RKO (cell line): ENCODE measurements at places on chromosomes 4 and X.
A peak's percentile ranks its signal among the peaks of the same experiment; 100 is the strongest.

- DNase-seq, result no peak
Observed at GRCh38 chr4:76801621-76802235, 96.2 kb downstream of the SOWAHB start.

GRCh38 chr4:145731028-145731427, 51.1 kb downstream of the C4orf51 start:
- no peak for DNase-seq

DNA sequence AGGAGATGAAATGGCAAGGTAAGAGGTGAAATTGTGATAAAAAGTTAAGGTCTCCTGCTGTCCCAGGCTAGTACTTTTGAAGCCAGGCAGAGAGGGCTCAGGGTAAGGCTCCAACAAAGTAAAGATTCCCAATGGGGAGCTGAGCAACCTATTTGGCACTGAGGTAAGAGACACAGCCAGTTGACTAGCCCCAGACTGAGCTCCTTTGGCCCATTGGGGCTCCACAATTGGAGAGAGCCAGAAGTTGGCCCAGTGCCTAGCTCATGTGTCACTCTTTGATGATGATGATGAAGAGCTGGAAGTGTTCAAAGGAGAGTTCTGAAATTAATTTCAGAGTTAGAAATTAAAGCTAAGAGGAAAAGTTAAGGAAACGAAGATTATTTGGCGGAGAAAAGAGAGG, 94.6 kb downstream of the RLIM start:
- no peak for DNase-seq

DNA sequence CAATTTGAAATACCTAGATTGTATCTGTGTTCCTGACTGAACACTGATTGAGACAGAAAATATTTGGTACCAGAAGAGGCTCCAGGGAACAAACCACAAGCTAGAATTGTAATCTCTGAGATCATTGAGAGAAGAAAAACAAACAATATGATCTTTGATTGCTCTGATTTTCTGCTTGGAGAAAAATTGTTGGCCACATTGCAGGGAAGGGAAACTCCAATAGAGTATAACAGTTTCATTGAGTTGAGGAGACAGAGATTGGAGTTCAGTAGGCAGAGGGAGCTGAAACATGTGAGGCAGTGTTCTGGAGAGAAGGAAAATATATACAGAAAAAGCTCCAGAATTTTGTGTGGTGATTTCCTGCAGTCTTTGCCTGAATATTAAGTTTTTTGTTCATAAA, 158.2 kb downstream of the C4orf33 start:
- DNase-seq, result no peak

DNA sequence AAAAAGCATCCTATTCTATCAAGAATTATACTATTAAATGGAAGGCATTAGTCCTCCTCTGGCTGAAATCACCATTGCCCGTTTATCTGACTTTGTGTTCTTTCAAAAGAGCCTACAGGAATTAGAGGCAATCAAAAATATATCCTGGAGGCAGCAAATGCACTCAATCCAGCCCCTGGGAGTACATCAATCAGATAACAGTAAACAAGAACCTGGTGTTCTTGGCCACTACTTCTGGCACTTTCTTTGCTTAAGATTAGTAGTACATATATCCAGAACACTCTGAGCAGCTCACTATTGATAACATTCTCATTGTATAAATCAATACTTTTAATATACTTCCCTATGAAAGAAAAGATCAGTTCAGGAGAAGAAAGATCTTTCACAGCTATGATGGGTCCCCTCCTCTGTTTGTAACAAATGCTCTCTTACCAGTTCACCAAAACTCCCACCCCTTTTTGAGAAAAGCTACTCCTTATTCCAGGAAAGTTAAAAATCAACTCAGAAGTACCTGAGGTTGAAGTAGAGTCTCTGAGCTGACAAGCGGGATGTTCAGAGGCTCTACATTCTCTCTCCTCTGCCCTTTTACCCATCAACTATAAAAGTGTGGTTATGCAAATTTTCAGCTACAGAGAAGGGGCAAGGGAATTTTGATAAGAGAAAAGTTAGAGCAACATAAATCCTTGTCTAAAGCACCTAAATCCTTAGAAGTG, 176.0 kb downstream of the COX18 start:
- DNase-seq, result no peak

DNA sequence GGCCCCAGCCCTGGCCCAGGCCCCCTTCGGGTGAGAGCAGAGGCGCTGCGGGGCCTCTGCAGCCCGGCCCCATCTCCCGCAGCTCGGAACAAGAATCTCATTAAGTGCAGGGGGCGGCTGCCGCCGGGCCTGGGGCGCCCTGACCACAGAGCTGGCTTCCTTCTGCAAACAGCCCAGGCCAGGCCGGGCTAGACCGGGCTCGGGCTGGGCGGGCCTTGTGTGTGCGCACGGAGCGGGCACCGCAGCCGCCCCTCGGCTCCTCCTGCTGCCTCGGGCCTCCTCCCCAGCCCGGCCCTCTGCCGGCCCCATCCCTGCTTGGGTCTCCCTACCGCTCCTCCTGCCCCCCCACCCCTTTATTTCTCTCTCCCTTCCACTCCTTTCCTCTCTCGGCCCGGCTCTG, 83.3 kb downstream of the EFNB1 start:
- no peak for DNase-seq

- DNase-seq, result peak; percentile 23
Observed at GRCh38 chrX:9940421-9940820, 26.7 kb upstream of the CLDN34 start.

GRCh38 chrX:48972220-48973164, 848 bp upstream of the KCND1 start:
- DNase-seq, result peak; percentile 29

GRCh38 chr4:24104158-24104565, 214.3 kb upstream of the PPARGC1A start:
- DNase-seq, result no peak

GRCh38 chrX:129980540-129981199, 1.8 kb upstream of the BCORL1 start:
- DNase-seq, result peak; percentile 44

GRCh38 chrX:69234624-69235023, 69.4 kb upstream of the PJA1 start:
- DNase-seq, result no peak

DNA sequence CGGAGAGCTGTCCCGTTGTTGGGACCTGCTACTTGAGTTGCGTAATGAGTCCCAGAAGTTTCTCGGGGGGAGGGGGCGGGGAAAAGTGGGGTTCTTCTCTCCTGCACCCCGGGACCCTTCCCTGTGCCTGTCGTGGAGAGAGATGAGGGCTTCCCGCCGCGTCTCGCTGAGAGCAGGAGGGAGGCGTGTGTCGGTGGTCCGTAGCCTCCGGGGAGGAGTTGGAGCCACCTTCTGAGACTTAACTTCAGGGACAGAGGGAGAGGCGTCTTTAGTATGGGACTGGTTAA, 698 bp downstream of the AFF1 start:
- DNase-seq, result no peak

- no peak for DNase-seq
Observed at GRCh38 chr4:151436093-151436518, 27.1 kb downstream of the FHIP1A start.

- no peak for DNase-seq
Observed at GRCh38 chrX:123340696-123341095, 156.6 kb downstream of the GRIA3 start.

- DNase-seq, result no peak
Observed at GRCh38 chr4:22762548-22762947, 69.8 kb downstream of the GBA3 start.

DNA sequence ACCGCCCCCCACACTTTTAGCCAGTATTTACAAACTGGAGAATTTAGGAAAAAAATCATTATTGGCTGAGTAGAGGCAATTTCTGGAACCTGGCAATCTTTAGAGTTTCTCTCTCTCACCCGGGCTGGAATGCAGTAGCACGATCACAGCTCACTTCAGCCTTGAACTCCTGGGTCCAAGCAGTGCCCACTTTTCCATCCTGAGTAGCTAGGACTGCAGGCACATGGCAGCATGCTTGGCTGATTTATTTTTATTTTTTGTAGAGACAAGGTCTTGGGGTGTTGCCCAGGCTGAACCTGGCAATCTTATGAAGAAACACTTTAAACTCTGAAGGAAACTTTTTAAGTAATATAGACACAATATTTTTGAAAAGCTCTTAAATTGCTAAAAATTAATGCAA, 120.1 kb downstream of the AFF1 start:
- DNase-seq, result no peak

DNA sequence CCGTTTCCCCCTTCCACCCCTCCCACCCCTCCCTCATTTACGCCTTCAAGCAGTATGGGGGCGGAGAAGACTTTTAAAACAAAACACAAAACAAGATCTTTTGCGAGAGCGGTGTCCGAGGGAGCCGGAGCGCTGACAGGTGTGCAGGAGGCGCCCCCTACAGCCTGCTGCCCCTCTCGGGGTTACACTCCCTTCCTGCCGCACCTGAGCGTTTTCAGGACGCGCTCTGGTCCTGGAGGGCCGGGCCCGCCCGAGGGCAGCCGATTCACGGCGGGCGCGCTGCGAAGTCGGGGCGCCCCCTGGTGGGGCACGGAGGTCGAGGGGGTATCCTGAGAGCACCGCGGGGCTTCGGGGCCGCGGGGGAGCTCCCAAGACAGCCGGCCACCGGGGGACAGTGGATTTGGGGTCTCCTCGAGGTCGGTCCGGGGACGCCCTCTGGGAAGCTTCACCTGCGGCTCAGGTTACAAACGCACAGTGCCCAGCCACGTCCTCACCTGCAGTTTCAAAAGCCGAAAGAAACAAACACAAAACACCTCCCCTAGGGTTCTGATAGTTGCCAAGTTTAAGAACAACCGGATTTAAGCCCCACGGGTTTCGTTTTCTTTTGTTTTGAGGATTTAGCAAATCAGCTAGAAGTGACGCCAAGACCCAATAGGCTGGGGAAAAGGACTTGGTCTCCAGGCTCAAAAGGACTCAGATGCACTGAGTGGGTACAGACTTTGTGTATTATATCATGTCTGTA, 8.0 kb upstream of the NEUROG2 start:
- DNase-seq, result no peak

DNA sequence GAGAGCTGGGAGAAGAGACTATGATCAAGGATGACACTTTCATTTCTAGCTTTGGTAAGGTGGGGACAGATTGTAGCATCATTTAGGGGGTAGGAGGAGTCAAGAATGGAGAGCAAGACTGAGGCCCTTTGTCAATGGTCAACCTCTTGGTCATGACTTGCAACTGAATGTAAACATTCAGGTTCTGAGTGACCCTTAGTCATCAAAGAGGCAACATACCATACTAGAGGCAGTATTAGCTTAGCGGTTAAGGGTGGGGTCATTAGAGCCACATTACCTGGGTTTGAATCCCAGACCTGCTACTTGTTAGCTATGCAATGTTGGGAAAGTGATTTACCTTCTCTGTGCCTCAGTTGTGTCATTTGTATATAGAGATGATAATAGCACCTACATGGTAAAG, 76.5 kb downstream of the MED28 start:
- DNase-seq, result no peak

DNA sequence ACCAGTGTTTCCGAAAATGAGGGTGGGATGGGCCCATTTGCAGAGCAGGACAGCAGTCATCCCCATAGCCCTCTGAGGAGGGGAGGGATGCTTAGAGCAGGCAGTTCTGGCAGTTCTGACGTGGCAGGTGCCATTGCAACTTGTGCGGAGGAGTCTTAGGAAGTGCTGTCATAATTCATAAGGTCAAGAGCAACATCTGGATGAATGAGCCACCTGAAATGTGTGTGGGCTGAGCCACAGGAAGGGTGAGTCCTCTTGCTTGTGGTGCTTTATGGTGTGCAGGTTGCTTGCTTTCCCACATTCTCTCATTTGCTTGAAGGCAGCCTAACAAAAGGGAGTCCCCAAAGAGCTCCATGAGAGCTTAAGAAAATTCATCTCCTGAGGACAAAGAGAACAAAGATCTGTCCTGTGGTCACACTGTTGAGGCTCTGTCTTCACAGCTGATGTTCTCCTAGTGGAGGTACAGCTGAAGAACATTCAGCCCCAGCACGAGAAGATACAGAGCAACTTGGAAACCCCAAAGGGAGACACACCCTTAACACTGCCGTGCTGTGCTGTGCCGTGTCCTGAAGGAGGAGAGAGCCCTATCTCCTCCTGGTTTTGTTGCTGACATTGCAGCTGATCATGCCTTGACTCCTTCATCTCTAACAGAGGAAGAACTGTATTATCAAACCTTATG, 60.3 kb downstream of the DLG3 start:
- peak; percentile 33 for DNase-seq

DNA sequence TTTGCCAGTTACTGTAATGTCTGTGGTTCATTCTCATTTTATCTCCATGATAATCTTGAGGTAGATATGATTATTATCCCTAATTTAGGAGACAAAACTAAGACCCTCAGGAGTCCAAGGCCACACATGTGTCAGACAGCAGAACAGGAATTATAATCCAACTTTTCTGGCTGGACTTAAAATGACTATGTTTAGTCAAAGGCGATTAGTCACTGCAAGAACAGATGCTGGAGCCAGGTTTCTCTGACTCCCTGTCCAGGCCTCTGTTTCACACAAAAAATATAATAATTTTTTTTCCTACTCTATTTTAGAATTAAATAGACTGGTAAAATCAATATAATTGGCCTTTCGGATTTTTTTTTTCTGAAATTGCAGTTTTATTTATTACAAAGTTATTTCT, 56.7 kb upstream of the TMEM131L start:
- peak; percentile 62 for DNase-seq

GRCh38 chrX:33686105-33686504, 446.0 kb downstream of the FAM47A start:
- no peak for DNase-seq

- no peak for DNase-seq
Observed at GRCh38 chr4:8817096-8817812, 54.4 kb downstream of the HMX1 start.

DNA sequence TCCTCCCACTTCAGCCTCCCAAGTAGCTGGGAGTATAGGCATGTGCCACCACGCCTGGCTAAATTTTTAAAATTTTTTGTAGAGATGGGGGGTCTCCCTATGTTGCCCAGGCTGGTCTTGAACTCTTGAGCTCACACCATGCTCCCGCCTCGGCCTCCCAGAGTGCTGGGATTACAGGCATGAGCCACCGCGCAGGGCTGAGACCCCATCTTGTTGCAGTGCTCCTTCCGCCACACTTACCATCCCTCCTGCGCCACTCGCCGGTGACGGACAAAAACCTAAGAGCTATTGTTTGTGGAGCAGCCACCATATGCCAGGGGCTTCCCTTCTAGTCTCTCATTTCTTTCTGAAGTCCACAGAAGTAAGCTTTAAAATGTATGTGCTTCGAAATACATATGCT, 34.5 kb downstream of the NSG1 start:
- DNase-seq, result no peak

DNA sequence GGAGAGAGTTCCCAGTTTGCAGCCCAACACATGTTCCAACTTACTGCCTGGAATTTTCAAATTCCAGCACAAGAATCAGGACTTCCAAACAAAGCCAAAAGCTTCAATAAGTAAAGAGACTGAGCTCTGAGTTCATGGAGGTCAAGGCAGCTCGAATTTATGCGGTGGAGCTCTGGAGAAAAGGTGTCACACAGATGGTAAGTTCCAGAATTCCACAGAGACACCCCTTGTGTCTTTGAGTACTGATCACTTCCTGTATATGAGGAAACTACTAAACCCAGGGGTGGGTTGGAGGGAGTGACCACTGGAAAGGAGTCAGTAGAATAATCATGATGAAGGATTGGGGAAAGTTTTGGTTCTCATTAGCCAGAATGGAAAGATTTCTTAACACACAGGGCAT, 118.5 kb upstream of the GUCY1A1 start:
- no peak for DNase-seq
